Ecto neural progenitor cell (in vitro differentiated cells): ENCODE measurements at places on chromosomes 1 and 21.

- DNase-seq, result no peak
These were observed 618.3 kb downstream of the SMYD3 start for GRCh38 chr1:245888809-245889208.

- no peak for DNase-seq
These were observed 4.0 kb upstream of the GJC2 start for GRCh38 chr1:228145463-228146416.

GRCh38 chr1:36217670-36218069, 6.6 kb upstream of the THRAP3 start:
- no peak for DNase-seq

GRCh38 chr1:150161747-150162581, 12.2 kb downstream of the PLEKHO1 start:
- DNase-seq, result no peak

DNA sequence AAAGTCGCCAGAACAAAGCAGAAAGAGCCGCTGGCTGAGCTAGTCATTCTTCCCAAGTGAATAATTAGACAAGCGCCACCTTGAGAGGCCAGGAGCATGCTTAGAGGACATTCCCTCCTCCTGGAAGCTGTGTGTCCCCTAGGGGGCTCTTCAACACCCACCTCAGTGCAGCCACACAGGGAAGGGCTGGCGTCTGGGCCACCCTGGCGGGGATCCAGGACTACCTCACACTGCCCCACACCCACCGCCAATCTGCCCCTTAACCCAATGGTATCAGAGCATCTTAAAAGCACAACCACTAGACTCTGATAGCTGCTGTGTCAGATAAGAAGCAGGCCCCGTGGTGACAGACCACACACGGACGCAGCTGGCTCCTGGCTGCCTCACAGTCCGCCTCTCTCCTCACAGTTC, 24.9 kb downstream of the SETD4 start:
- DNase-seq, result no peak

DNA sequence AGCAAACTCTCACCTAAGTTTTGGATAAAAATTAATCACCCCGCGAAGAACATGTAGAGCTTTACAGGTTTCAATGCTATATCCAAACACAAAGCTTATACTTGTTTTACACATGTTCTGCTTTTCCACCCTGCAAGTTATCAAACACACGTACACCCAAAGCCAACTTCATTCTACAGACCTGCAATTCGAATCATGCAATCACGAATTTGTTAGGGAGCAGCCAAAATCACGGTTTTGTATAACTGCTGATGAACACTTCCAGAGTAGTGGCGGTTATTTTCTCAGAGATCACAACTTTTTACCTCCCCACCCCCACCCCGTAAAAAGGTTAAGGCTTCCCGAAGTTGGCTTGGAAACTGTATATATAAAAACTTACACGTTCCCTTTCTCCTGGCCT, 1.4 kb downstream of the HMGN1 start:
- no peak for DNase-seq

- DNase-seq, result no peak
These were observed 1460.7 kb upstream of the B3GALT2 start for GRCh38 chr1:194647118-194647517.

- no peak for DNase-seq
These were observed 12.7 kb upstream of the CRNN start for GRCh38 chr1:152426731-152427130.

DNA sequence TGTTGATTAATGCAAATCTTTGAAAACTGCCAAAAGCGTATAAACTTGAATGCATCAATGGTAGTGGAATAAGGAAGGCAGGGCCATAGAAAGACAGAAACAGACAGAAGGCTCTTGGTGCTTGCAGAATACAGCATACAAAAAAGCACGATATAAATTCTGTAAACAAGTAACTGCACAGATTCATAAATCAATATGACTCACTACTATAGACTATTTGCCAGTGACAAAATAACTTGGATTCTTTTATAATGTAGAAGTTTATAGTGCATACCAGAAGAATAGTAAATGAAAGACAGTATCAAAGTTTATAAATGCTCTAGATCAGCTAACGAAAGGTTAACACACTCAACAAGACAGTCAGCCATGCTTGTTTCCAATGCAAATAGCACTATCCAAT, 349.6 kb downstream of the PTBP2 start:
- no peak for DNase-seq
